Glutamatergic neuron (in vitro differentiated cells): ENCODE measurements at places on chromosomes 7 and 10. TPM values are rescaled to one million over a fixed set of nuclear protein-coding genes. Genes with fewer than 3 reads are reported as not detected.

The TFR2 gene
- total RNA-seq, result 5.1 TPM

The GBX1 gene
- not detected for total RNA-seq

The ZNF425 gene
- 6.5 TPM for total RNA-seq

GRCh38 chr10:70508912-70509756 lies 30.6 kb downstream of the PALD1 start:
- H3K4me3 ChIP-seq, result peak overlapping the region; percentile 57
- H3K27ac ChIP-seq, result peak overlapping the region; percentile 97
- DNase-seq, result peak; percentile 67
- no peaks in the 10 kb centered on the region for H3K36me3 ChIP-seq

DNA sequence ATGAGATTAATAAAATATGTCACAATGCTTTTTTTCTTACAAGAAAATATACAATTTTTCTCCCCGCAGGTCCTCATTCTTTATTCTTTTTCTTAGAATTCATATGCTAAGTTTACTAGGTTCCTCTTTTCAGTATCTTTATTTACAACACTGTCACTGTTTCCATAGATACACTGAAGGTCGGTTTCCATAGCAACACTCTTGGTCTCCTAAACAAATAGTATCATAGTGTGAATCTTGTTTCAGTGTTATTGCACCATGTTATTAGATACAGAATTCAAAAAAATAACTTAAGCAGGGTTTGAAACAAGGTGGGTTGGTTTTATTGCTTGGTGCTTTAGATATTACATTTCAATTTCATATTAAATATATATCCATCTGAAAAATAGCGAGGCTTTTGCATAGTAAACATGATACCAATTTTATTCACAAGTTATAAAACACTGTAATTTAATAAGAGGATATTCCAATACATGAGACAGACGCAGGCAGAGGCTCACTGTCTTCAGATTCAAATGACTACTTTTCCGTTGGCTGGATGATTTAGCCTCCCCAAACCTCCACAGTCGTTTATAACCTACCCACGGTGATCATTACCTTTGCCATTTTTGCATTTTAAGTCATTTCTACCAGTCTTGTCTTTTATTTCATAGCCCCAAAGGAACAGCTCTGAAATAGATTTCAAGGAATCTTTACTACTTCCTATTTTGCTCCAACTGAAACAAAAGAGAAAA lies 88.9 kb upstream of the KLF6 start:
- H3K27ac ChIP-seq, result no peak overlapping the region
- no peak for DNase-seq
- H3K4me1 ChIP-seq, result no peaks in the 10 kb centered on the region
- H3K36me3 ChIP-seq, result no peaks in the 10 kb centered on the region
- no peak overlapping the region for H3K4me3 ChIP-seq
- H3K27me3 ChIP-seq, result no peaks in the 10 kb centered on the region

- H3K4me3 ChIP-seq, result no peak overlapping the region
- H3K4me1 ChIP-seq, result no peaks in the 10 kb centered on the region
Measured at GRCh38 chr10:46550076-46550790, 6.2 kb downstream of the GPRIN2 start.

DNA sequence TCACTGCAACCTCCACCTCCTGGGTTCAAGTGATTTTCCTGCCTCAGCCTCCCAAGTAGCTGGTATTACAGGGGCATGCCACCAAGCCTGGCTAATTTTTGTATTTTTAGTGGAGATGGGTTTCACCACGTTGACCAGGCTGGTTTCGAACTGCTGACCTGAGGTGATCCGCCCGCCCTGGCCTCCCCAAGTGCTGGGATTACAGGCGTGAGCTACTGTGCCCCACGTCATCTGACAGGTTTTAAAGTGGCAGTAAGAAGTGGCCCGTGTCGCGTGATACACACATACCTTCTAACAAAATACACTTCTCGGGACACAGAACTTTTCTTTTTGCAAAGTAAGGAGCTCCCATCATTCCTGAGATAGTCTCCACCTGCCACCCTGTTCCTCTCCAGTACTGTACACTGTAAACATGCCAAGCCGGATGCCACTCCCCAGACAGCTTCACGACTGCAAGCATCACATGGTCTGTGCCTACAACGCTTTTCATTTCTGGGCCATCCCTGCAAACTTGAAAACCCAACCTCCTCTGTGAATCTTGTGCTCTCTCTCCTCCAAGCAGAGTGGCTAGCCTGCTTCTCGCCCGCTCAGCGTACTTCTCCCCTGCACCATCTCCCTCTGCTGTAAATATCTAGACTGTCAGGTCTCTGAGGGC lies 256.3 kb upstream of the KLF14 start:
- H3K27ac ChIP-seq, result no peak overlapping the region
- H3K4me1 ChIP-seq, result peaks cover 7% of the 10 kb centered on the region
- no peaks in the 10 kb centered on the region for H3K27me3 ChIP-seq
